ENCODE measurements at places on chromosomes 2 and 18. TPM values are rescaled to one million over a fixed set of nuclear protein-coding genes. Genes with fewer than 3 reads are reported as not detected.

GRCh38 chr2:215313255-215313613, 1.4 kb downstream of the ATIC start:
- H3K36me3 ChIP-seq: peaks cover 41% of the 10 kb centered on the region
- H3K27ac ChIP-seq: no peak overlapping the region
- no peaks in the 10 kb centered on the region for H3K27me3 ChIP-seq
- peak overlapping the region; percentile 82 for H3K4me3 ChIP-seq

DNA sequence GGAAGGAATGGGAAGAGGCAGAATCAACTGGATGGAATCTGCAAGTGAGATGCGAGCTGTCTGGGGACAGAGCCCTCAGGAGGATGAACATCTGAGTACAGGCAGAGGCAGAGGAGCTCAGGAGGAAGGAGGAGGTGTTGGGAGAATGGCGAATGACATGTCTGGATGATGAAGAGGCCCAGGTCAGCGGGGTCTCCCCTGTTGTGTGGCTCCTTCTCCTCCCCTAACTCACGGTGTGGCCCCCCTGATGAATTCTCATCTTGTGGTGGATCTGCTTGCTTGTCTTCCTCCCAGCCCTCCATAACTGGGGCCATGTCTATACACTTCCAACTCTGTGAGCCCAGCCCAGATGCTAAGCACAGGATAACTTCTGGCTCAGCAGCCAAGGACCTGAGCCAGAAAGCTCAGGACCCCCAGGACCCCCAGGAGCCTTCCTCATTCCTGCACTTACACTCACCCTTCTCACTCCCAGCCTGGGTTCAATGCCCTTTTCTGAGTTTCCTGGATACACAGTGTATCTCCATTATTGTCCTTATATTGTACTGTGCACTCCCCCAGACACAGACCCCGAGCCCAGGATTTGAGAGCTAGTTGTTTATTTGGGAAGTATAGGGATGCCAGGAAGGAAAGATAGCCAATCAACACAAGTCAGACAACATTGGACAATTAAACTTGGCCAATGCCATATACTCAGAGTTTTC, 678.6 kb upstream of the HS6ST1 start:
- no peaks in the 10 kb centered on the region for H3K27me3 ChIP-seq
- no peak for DNase-seq
- no peak overlapping the region for H3K4me3 ChIP-seq
- H3K27ac ChIP-seq: no peak overlapping the region

DNA sequence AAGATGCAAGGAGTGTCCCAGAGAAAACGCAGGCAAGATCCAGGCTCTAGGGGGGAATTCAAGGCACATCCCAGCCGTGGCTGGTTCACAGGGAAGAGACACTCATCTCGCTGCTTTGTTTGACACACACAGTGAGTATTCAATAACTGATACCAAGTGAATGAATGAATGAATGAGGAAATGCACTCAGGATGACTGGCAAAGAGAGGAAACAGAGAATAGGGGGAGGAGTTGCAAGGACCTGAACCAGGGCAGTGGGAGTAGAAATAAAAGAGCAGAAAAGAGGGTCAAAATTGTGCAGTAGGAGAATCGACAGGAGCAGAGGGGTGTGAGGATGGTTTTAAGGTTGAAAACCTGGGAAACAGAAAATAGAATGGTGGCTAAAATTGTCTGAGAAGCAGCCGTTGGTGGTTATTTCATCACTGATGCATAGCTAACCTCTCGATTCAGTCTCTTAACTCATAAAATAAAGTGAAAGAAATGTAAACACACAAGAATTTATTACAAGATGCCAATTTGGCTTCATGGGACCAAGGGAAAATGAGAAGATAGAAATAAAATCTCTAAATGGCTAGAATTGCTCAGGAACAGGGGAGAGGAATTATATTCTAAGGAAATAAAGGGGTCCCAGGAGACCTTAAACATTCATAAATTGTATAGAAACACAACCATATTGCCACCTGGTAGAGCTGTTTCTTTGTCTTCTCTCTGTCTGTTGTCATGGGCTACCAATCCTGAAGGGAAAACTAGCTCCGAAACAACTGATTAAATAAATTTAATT, 63.9 kb upstream of the PHLPP1 start:
- no peak overlapping the region for H3K4me3 ChIP-seq
- DNase-seq: no peak
- no peak overlapping the region for H3K27ac ChIP-seq
- H3K36me3 ChIP-seq: no peaks in the 10 kb centered on the region

- no peak overlapping the region for H3K27ac ChIP-seq
- no peaks in the 10 kb centered on the region for H3K4me1 ChIP-seq
- DNase-seq: no peak
- no peaks in the 10 kb centered on the region for H3K27me3 ChIP-seq
- no peaks in the 10 kb centered on the region for H3K36me3 ChIP-seq
Measured at GRCh38 chr2:164220265-164220664, 401.0 kb downstream of the GRB14 start.

DNA sequence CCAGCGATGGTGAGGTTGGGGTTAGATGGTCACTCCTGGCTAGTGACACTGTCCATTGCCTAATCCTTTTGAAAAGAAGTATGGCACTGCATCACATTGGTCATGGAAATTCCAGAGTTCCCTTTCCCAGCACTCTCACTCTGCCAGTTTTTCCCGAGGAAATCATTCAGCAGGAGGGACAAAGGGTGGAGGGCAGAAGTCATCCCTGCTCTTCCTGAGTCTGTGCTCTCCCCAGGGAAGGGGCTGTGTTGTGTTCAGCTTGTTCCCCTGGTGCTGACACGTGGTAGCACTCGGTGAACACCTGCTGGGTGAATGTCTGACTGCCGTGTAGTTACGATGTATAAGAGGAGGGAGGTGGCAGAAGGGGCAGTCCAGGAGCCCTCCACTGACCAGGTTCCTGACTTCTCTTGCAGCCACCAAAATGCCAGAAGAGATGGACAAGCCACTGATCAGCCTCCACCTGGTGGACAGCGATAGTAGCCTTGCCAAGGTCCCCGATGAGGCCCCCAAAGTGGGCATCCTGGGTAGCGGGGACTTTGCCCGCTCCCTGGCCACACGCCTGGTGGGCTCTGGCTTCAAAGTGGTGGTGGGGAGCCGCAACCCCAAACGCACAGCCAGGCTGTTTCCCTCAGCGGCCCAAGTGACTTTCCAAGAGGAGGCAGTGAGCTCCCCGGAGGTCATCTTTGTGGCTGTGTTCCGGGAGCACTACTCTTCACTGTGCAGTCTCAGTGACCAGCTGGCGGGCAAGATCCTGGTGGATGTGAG, 21.6 kb downstream of the STEAP3 start:
- H3K27ac ChIP-seq: no peak overlapping the region
- no peaks in the 10 kb centered on the region for H3K27me3 ChIP-seq
- peaks cover 4% of the 10 kb centered on the region for H3K4me1 ChIP-seq
- no peak overlapping the region for H3K4me3 ChIP-seq

GRCh38 chr2:203898657-203899056, 31.1 kb downstream of the CTLA4 start:
- no peaks in the 10 kb centered on the region for H3K27me3 ChIP-seq
- no peaks in the 10 kb centered on the region for H3K4me1 ChIP-seq
- H3K36me3 ChIP-seq: no peaks in the 10 kb centered on the region
- H3K27ac ChIP-seq: no peak overlapping the region
- H3K4me3 ChIP-seq: no peak overlapping the region

DNA sequence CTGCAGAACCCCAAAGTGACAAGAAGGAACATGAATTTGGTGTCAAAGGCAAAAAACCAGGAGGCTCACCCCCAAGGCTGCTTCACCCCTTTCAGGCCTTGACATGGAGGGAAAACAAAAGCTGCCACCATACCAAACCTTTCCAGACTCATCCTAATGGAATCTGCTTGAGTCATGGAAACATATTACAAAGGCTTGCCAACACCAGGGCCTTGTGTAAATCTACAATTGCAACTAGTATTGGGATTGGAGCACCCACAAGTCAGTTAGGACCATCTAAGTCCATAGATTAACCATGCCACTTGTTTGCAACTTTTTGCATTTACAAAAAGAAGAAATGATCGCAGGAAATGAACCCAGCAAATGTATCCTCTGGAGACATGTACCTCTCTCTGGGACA, 297.6 kb downstream of the CDCA7 start:
- DNase-seq: no peak
- H3K27me3 ChIP-seq: no peaks in the 10 kb centered on the region
- H3K4me3 ChIP-seq: no peak overlapping the region
- H3K4me1 ChIP-seq: peaks cover 4% of the 10 kb centered on the region

EFR3B gene
- total RNA-seq: 8.0 TPM

CD8B gene
- total RNA-seq: not detected

AGPS gene
- 76.8 TPM for total RNA-seq

MAP2 gene
- 1.8 TPM for total RNA-seq

CYP27C1 gene
- total RNA-seq: 4.9 TPM
